ENCODE measurements at places on chromosomes 3 and 15.

DNA sequence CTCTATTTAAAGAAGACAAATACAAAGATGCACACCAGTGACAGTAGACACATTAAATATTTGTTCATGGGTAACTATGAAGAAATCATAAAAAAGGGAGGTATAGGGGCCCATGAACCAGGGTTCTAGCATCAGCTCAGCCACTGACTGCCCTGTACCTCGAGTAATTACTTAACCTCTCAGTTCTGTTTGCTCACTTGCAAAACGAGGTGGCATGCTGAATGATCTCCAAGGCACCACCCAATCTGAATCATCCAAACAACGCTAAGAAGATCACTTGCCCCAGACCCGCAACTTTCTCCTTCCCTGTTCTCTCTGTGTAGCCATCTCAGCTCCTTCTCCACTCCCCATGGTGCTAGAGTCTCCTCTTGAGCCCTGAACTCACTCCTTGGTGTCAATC lies 374.7 kb downstream of the VPS13C start:
- DNase-seq, result no peak

DNA sequence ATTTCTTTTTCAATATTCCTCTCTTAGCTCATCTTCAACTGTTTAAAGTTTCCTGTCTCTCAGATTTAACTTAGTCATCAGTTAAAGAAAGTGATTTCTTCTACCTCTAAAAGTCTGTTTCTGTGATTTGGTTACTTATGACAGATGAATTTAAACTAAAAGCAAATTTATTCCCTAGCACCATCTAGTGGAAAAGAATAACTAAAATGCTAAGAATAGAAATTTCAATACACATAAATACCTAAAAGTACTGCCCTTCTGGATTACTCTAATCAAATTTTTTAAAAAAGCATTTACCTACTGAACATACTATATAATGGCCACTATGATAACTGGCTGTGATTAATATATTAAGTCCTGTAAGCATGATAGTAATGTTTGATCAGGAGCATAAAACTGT lies 14.0 kb upstream of the ZCWPW2 start:
- DNase-seq, result no peak

DNA sequence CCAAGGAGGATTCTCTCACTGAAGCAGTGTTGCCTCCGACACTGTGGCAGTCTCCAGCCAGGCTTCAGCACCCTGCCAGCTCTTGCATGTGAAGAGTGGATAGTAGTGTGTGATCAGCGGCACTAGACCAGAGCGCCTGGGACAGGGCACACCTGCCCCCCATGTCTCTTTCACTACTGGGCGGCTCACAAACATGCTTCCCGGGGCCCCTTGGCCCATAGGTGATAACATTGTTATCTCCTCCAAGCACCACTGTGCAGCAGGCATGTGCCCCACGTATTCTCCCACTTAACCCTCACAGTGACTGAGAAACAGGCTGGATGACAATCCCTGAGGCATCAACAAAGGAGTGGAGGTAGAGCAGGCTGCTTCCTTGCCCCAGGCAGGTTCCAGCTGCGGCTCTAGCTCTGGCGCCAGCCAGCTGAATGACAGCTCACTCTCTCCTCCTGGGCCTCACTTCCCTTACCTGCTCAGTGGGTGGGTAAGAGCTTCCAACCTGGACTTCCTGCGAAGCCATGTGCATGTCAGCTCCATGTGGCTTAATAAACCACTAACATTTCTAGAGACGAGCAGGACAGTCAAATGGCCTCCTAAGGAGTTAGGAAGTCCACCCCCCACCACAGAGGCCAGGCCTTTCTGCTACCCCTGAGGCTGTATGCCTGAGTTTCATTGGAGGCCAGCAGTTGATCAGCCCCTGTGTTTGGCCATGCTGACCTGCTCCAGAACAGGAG lies 37.8 kb downstream of the KLF13 start:
- no peak for DNase-seq

GRCh38 chr3:186538779-186539178 lies 5.4 kb downstream of the CRYGS start:
- DNase-seq, result no peak

GRCh38 chr3:13115991-13116390 lies 42.8 kb upstream of the IQSEC1 start:
- DNase-seq, result no peak

DNA sequence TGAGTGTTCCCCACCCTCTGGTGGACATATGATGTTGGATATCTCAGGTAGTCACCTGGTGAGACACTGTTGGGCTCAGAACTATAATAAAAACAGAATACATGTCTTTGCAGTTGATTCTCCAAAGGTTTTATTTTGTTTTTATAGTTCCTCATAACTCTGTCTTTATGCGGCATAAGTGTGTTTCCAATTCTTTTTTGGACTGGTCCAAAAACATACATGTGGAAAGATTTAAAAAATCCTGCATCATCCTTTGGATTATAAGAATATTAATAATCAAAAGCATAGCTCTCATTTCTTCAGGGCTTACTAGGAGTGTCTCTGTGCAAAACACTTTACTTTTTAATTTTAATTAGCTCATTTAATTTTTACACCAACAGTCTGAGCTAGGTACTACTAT lies 71.0 kb upstream of the ANKRD34C start:
- no peak for DNase-seq

DNA sequence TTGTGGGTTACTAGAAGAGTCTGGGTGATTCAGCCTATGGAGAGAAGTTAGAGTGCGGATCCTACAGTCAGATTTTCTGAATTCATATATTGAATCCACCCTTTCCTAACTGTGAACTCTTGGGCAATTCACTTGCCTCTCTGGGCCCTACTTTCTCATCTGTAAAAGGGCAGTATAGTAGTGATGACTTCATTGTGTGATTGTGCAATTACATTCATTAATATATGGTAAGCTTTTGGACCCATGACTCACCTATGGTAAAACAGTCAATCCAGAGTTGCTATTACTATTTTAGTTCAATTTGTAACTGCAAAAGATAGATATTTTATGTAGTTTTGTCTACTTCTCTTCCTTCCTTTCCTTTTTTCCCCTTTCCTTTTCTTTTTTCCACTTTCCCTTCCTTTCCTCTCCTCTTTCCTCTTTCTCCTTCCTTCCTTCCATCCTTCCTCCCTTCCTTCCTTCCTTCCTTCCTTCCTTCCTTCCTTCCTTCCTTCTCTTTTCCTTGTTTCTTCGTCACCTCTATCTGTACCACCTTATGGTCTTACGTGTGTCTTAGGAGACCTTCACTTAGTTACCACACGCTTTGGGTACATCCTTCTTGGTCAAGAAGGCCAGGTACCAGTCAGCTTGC lies 37.0 kb downstream of the GMNC start:
- DNase-seq, result no peak

- no peak for DNase-seq
Observed at GRCh38 chr3:145798007-145798406, 363.0 kb downstream of the PLOD2 start.

GRCh38 chr3:50850639-50851511 lies 176.1 kb downstream of the DOCK3 start:
- no peak for DNase-seq

GRCh38 chr3:69032142-69032541 lies 18.7 kb upstream of the EOGT start:
- DNase-seq, result no peak

- no peak for DNase-seq
Observed at GRCh38 chr3:188365988-188366698, 212.2 kb downstream of the LPP start.

- no peak for DNase-seq
Observed at GRCh38 chr15:84813931-84814330, 3.2 kb upstream of the ALPK3 start.

- DNase-seq, result no peak
Observed at GRCh38 chr3:161100994-161101393, 4.2 kb downstream of the B3GALNT1 start.

- DNase-seq, result no peak
Observed at GRCh38 chr15:38781196-38781595, 216.6 kb upstream of the RASGRP1 start.

DNA sequence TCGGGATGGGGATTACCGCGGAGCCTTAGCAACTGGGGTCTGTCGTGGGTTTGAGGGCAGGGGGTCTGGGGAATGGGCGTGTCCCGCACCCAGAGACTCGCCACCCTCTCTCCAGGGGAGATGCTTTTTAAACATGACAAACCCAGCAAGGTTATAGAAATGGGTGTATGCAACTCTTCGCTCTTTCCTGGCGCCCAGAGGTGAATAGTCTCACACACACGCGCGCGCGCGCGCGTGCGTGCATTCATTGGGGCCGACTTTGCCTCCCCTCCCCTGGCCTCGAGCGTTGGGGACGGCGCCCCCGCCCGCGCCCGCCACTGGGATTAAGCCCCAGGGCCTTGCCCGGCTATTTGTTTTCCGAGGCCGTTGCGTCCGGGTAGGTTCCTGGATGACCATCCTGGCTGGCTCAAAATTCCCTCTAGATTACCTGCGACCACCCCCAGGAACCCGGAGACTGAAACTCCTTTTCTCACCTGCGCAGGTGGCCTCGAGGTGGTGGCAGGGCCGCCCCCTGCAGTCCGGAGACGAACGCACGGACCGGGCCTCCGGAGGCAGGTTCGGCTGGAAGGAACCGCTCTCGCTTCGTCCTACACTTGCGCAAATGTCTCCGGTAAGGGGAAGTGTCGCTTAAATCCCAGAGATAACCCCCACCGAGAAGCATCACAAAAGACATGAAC lies 777 bp downstream of the GPR160 start:
- no peak for DNase-seq

GRCh38 chr15:26087881-26088280 lies 224.8 kb upstream of the ATP10A start:
- no peak for DNase-seq

DNA sequence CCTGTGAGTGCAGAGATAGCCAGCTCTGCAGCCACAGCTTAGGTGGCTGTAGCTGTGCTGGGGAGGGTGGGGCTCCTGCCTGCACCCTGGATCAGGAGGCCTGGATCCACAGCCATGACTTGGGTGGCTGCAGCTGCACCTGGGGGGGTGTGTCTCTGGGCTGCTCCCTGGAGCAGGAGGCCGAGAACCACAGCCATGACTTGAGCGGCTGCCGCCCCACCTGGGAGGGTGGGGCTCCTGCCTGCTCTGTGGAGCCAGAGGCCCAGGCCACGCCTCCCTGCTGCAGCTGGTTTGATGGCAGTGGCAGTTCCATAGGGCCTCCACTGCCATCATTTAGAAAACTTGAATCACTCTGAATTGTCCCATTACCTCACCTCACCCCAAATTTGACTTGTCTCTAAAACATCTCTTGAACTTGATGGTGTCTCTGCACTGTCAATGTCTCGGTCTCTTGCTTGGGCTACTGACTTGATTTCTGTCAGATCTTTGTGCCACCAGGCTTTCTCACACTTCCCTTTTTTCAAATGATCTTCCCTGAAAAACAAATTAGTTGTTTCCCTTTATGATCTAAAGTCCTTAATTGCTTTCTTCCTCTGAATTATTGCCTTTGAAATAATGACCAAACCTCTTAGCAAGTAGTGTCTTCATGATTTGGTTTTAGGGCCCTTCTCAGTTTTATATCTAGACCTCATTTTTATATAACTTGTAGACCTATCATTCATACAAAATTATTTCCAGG lies 313.2 kb upstream of the MME start:
- DNase-seq, result no peak

- DNase-seq, result no peak
Observed at GRCh38 chr3:48278884-48279559, 38.1 kb downstream of the ZNF589 start.

DNA sequence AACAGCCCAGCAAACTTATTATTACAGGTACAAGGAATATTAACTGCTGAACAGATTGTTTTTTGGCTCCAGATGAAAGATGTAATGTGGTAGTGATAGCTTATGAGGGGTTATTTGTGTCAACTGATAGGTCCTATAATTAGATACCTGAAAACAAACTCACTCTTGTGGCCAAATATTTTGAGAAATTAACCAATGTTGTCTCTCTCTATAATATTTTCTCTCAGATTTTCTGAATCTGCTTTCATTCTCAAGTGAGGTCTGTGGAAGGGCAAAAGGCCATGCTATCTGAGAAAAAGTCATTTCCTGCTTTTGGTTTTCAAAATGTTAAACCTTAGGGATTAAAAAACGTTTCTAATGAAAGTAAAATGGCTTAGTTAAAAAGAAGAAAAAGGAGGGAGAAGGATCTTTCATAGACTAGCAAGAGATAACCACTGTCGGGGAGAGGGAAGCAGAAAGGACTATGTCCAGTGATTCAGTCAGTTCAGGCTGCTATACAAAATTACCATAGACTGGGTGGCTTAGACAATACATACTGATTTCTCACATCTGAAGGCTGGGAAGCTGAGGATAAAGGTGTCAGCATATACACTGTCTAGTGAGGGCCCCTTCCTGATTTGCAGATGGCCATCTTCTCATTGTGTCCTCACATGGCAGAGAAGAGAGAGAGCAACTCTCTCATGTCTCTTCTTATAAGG lies 277.5 kb upstream of the P2RY1 start:
- DNase-seq, result no peak

- DNase-seq, result no peak
Observed at GRCh38 chr3:131846296-131846924, 188.4 kb downstream of the CPNE4 start.

DNA sequence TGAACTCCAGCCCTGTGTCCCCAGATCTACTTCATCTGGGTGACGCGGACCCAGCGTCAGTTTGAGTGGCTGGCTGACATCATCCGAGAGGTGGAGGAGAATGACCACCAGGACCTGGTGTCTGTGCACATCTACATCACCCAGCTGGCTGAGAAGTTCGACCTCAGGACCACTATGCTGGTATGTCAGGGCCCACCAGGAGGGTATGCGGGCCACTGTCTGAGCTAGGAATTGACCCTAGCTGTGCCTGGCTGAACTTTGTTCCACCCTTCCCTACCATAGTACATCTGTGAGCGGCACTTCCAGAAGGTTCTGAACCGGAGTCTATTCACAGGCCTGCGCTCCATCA lies 24.3 kb downstream of the SHF start:
- DNase-seq, result no peak

DNA sequence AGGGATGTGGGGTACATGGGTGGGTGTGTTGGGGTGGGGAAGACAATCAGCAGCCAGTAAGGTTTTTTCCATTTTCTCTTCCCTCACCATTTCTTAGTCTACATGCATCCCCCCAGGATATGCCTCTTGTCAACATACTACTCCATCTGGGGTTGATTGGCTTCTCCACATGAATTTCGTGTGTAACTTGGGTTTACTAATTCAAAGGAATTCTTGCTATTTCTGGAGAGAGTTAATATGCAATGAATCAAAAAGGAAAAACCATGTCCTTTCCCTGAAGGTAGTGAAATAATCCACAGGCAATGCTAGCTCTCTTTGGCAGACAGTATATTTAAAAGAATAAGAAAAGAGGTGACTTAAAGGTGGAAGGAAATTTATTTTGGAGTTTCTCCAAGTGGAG lies 198.4 kb downstream of the EBLN2 start:
- no peak for DNase-seq

- no peak for DNase-seq
Observed at GRCh38 chr15:33675246-33675645, 293.1 kb upstream of the CHRM5 start.

GRCh38 chr3:89889386-89889785 lies 782.0 kb downstream of the EPHA3 start:
- DNase-seq, result no peak

Data from stimulated activated CD4-positive, alpha-beta T cell treated with anti-CD3 and anti-CD28 coated beads, Interleukin-15, amount 100 ng/mL, for 1 hour (primary cell).